ENCODE measurements at places on chromosomes 6 and 20.

- no peak for DNase-seq
These were observed 346.9 kb upstream of the JAG1 start for GRCh38 chr20:11020712-11021111.

DNA sequence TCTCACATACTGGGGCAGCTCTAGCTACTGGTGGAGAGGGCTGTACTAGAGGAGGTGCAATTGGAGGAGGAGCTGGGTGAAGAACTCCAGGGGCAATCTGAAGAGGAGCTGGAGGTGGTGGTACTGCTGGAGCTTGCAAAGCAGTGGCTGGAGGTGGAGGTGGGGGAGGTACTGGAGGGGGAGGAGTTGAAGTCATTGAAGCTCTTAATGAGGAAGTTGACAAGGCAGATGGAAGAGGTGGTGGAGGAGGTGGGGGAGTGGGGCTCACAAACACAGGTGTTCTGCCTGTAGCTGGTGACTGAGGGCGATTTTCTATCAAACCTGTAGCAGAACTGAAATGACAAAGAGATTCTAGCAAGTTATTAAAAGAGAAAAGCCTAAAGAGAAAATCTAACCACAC, 77.6 kb downstream of the WASF1 start:
- DNase-seq: no peak

- DNase-seq: peak; percentile 72
These were observed 982 bp downstream of the HECA start for GRCh38 chr6:139135578-139136545.

DNA sequence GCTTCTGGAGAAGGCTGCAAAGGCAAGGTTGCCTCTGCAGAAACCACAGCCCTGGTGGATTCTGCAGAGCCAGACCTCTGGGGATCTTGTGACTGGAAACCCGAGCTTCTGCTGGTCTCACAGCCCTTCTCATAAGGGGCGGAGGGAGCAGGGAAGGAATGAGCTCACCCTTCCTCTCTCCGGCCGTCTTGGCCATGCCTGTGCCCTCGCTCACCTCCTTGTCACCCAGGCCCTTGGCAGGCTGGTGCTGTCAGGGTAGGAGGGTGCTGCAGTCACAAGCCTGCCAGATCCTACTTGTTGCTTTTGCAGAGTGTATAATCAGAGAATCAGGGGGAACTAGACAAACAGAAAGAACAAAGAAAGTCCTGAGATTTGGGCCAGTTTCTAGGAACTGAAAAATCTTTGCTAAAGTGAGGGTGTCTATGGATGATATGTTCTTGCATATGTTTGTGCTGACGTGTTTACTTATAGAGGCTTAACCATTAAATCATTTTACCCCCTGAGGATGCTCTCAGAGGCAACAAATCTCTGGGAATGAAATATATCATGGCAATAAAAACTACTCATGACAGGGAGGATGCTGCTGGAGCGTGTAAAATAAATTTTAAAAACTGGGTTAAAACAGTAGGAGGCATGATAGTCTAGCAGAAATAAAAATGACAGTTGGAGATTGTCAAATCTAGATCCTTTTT, 244.9 kb upstream of the SOX4 start:
- DNase-seq: no peak

GRCh38 chr20:39700528-39700927, 738.4 kb downstream of the DHX35 start:
- no peak for DNase-seq

DNA sequence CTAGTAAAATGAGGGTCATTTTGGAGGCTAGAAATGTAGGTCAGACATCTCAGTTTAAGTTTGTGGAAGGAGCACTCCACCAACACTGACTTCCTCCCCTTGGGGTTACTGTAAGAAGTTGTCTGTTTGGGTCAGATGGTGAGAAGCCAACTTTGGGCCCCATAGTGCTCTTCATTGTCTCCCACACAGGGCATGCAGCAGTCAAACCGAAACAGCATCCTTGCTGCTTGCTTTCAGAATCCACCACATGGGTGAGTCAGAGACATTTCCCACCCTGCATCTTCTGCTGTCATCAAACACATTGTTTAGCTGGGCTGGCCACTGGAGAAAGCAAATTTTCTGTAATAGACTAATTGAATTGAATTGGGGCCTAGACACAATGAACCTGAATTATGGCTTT, 16.8 kb downstream of the IL17F start:
- DNase-seq: peak; percentile 81

GRCh38 chr6:47203266-47203937, 106.3 kb downstream of the TNFRSF21 start:
- peak; percentile 25 for DNase-seq

- no peak for DNase-seq
These were observed 24.8 kb downstream of the PHF20 start for GRCh38 chr20:35796571-35796970.

DNA sequence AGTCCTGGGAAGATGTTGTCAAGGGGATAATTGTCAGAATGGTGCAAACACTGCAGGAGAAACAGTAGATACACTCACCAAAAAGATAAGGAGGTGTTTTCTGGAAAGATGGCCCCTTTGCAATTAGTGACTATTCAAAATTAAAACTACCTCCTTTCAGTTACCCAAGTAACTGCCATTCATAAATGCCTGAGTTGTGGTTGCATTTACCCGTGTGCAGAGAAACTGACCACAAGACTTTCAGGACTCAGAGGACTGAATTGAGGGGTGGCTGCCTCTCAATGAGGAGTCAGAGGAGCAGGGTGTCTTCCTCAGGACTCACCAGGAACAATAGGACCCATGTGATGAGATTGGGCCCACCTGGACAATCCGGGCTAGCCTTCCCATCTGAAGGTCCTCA, 39.0 kb downstream of the GCM1 start:
- no peak for DNase-seq

DNA sequence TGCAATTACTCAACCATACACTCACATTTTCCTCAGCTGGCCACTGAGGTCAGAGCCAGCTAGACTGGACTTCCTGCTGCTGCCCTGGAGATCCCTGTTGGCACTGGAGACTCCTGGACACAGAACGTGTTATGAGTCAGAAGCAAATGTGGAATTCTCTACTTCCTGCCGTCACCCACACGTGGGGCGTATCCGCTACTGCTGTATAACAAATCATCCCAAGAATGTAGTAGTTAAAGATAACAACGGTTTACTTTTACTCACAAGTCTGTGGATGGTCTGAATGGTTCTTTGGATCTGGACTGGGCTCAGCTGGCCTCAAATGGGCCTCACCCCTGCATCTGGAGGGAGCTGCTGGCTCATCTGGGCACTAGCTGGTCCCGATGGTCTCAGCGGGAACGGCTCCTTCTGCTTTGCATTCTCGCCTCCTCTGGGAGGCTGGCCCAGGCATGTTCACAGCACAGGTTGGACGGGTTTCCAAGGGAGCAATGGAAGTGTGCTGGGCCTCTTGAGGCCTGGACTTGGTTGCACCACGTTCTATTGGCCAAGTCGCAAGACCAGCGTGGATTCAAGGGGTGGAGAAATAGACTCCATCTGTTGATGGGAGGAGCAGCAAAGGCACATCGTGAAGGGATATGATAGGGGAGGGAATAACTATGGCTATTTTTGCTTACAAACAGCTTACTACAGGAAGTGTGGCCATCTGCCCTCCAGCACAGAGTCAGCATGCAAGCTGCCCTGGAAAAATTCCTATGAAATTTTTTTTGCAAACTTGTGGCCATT, 118.5 kb downstream of the SNX5 start:
- DNase-seq: no peak

- DNase-seq: no peak
These were observed 507.8 kb upstream of the CITED2 start for GRCh38 chr6:139882234-139882633.

- DNase-seq: no peak
These were observed 57.0 kb downstream of the RNF144B start for GRCh38 chr6:18444111-18444510.

DNA sequence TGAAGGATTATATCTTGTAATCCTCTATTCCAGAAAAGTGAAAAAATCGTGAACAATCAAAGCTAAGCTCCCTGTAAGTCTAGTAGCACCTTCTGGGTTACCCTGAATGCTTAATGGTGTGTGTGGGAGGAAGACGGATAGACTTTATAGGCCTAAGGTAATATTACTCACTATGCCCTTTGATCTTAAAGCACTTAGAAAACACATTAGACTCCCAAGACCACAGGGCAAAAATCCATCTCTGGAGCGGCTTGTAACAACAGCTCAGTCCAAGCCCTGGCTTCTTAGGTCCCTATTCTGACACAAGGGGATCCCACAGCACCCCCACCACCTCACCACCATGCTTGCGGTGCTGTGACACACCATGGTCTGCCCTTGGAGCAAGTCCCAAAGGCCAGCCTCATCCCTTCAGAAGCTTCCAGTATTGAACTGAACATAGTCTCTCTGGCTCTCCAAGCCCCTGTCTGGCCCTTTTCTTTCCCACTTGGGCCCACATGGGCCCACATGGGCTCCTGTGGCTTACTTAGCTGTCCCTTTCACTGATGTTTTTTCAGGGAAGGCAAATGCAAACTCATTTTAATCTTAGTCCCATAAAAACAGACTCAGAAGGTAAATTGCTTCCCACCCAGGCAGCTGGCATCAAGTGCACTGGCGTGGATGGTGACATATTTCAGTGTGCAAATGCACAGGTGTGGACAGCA, 28.3 kb downstream of the C6orf132 start:
- no peak for DNase-seq

DNA sequence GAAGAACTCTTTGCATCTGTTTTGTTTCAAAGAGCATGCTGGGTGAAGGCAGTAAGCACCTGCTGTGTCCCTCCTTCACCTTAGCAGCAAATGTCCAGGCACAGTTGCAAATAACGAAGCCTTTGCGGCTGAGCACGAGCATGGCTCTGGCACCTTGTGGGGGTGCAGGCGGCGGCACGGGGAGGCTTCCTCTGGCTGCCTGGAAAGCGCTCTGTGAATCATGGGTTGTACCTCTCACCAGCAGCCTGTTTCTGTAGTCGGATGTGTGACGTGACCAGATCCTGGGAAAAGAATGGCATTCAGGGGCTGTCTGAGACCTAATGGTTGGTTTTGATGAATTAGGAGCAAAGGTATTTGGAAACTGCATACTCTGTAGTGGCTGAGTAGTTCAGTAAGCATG, 144.8 kb downstream of the DTNBP1 start:
- DNase-seq: no peak

GRCh38 chr20:56247954-56248782, at the start of gene MC3R:
MC3R (plus strand) TSS chr20:56248732; CDS start chr20:56248844, 112 bp downstream.
- peak; percentile 42 for DNase-seq

- no peak for DNase-seq
These were observed 10.6 kb downstream of the RBM24 start for GRCh38 chr6:17291778-17292177.

GRCh38 chr6:52603000-52603795, 26.3 kb upstream of the TRAM2 start:
- no peak for DNase-seq

GRCh38 chr6:73076211-73076954, 148.9 kb downstream of the KHDC1L start:
- no peak for DNase-seq

DNA sequence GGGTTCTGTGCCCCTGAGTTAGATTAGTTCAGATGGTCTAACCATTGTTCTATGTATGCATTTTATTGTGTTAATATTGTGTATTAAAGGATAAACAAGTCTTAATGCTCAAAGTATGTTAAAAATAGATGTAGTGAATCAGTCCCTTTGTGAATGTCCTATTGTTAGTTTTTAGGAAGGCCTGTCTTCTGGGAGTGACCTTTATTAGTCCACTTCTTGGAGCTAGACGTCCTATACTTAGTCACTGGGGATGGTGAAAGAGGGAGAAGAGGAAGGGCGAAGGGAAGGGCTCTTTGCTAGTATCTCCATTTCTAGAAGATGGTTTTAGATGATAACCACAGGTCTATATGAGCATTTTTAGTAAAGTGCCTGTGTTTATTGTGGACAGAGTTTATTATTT, 12.3 kb upstream of the HMGN4 start:
- DNase-seq: no peak

GRCh38 chr20:49400904-49401303, 81.6 kb downstream of the KCNB1 start:
- no peak for DNase-seq

DNA sequence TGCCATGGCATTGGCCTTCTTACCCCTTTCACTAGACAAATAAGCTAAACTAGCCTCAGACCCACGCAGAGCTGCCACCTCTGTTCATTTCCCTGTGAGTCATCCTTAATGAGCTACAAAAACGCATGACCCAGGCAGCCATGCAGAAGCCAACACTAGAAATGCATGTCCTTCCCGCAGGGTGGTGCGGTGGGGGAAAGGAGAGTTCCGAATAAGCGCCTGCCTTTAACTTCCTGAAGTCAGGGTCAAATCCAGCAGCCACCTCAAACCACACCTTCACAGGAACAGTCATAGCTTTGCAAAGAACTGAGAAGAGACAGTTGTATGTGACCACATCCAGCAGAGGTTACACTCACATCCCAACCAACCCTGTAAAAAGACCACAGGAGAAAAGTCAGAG, 40.4 kb downstream of the IRF4 start:
- peak; percentile 86 for DNase-seq

- DNase-seq: no peak
These were observed 36.7 kb downstream of the POU3F2 start for GRCh38 chr6:98871057-98871456.

DNA sequence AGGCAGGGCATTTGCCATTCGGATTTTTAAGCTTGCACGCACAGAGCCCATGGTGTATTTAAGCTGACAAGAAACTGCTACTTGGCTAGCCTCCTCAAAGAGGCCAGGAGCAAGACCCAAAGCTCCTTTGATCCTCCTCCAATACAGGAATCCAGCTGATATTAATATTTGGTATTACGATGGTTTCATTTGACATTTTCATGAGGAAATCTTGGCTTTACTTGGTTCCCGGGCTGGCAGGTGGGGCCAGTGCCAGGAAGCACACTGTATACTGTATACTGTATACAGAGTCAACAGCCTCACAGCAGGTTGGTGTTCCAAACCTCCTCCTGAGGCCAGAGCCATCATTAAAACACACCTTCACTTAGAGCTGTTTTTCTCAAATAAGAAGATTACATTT, 138.2 kb upstream of the ARMC2 start:
- DNase-seq: no peak

DNA sequence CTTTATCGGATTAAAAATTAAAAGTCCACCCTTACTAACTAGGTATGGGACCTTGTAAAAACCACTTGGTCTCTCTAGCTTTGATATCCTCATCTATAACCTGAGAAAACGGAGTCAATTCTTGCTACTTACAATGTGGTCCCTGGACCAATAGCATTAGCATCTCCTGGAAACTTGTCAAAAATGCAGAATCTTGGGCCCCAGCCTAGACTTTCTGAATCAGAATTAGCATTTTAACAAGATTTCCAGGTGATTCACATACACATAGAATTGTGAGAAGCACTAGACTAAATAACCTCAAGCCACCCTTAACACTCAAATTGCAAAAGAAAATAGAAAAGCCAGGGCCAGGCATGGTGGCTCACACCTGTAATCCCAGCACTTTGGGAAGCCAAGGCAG, 96.6 kb downstream of the RNGTT start:
- no peak for DNase-seq

GRCh38 chr20:20524756-20525155, 156.9 kb downstream of the INSM1 start:
- DNase-seq: no peak

GRCh38 chr6:123805921-123806320, 2.3 kb downstream of the NKAIN2 start:
- no peak for DNase-seq

GRCh38 chr20:62354811-62355341, 12.2 kb downstream of the LAMA5 start:
- DNase-seq: no peak

- no peak for DNase-seq
These were observed 1.9 kb upstream of the BMP2 start for GRCh38 chr20:6765469-6766058.

All from activated T-cell treated with anti-CD3 and anti-CD28 coated beads, Interleukin-2, amount 50 U/mL, for 48 hours (primary cell).